Choroid plexus epithelial cell (primary cell): ENCODE measurements at places on chromosomes 11 and 22.

DNA sequence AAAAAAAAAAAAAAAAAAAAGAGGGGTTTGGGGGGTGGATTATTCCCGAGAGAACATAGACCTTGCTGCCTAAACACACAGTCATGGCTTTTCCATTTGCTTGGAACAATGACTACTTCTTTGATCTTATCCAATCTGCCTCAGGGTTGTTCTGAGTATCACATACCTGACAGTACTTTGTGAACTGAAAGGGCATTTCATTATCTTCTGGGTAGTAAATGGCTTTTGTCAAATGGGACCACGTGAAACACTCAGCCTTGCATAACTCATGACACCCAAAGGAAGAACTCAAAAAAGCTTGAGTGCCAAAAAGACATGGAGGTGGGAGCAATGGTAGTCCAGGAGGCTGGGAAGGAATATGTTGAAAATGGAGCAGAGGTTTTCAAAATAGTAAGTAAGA lies 123.2 kb upstream of the BID start:
- no peak for DNase-seq

- DNase-seq = peak; percentile 46
Observed at GRCh38 chr11:2377511-2378443, 667 bp downstream of the CD81 start.

GRCh38 chr11:130859886-130860285 lies 56.4 kb downstream of the SNX19 start:
- no peak for DNase-seq

DNA sequence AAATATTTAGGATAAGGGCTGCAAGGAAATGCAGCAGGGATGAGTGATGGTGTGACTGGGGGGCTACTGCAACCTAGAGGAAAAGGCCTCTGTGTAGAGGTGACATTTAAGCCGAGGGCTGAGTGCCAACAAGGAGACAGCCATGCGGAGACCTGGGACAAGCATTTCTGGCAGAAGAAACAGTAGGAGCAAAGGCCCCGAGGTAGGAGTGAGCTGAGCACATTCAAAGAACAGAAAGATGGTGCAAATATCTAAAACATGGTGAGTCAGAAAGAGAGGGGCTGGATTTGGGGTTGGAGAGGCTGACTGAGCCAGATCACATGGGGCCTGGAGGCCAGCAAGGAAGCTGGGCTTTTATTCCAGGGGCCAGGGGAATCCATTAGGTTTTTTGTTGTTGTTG lies 55.1 kb upstream of the INCENP start:
- DNase-seq = no peak

- peak; percentile 68 for DNase-seq
Observed at GRCh38 chr11:118615282-118615975, 8.0 kb downstream of the PHLDB1 start.
